Heart right ventricle (tissue), 16 donors: ENCODE measurements at places on chromosomes 4 and X.

- H3K27me3 ChIP-seq: no peaks in the 10 kb centered on the region
- no peaks in the 10 kb centered on the region for H3K36me3 ChIP-seq
- no peak overlapping the region for H3K27ac ChIP-seq
- H3K4me1 ChIP-seq: no peaks in the 10 kb centered on the region
Measured at GRCh38 chr4:95732061-95732460, 107.8 kb upstream of the PDHA2 start.

DNA sequence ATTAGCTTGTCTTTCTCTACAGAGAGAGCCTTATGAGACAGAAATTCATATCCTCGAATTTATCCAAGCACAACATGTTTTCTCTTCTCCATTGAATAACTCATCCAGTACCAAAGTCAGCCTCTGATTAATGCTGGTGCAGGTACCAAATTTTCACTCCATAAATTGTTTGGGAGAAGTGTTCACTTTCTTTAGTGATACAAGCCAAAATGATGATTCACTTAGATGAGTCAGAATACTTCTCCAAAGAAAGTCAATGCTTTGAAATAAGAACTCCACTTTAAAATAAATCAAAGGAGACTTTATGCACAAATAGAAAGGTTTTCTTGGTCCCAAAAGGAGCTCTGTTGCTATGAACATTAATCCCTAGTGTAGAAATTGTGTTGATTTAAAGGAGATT is 60.2 kb downstream of the MAOB start:
- no peaks in the 10 kb centered on the region for H3K4me1 ChIP-seq
- H3K4me3 ChIP-seq: no peak overlapping the region
- H3K27ac ChIP-seq: no peak overlapping the region
- H3K27me3 ChIP-seq: no peaks in the 10 kb centered on the region
- H3K36me3 ChIP-seq: no peaks in the 10 kb centered on the region

DNA sequence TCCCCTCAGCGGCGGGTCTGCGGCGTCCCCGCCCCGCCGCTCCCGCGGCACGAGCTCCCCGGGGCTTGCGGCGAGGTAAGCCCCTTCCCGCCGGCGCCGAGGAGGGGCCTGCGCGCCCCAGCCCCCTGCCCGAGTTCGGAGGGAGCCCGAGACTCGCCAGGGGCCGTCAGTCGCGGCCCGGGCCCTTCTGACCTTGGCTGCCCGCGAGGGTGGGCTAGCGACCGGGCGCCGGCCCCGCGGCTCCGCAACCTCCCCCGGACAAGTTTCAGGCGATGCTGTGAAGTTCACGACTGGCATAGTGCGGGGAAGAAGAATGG is 554 bp downstream of the CDKL5 start:
- H3K27ac ChIP-seq: peak overlapping the region; percentile 82
- H3K4me1 ChIP-seq: no peaks in the 10 kb centered on the region
- H3K36me3 ChIP-seq: no peaks in the 10 kb centered on the region
- DNase-seq: no peak
- peak overlapping the region; percentile 80 for H3K4me3 ChIP-seq

DNA sequence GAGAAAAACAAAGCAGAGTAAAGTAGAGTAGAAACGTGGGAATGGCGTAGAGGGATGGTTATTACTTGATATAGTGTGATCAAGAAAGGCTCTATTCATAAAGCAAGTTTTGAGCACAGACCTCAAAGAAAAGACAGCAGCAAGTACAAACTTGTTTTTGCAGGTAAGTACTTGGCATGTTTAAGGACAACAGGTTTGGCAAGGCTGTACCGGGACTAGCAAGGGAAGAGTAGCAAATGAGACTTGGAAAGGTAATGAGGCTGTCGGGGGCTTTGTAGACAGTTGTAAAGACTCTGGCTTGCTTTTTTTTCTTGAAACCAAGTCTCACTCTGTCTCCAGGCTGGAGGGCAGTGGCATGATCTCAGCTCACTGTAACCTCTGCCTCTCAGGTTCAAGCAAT is 40.9 kb downstream of the NEK1 start:
- H3K4me1 ChIP-seq: no peaks in the 10 kb centered on the region
- no peaks in the 10 kb centered on the region for H3K36me3 ChIP-seq
- no peak for DNase-seq
- no peaks in the 10 kb centered on the region for H3K27me3 ChIP-seq

DNA sequence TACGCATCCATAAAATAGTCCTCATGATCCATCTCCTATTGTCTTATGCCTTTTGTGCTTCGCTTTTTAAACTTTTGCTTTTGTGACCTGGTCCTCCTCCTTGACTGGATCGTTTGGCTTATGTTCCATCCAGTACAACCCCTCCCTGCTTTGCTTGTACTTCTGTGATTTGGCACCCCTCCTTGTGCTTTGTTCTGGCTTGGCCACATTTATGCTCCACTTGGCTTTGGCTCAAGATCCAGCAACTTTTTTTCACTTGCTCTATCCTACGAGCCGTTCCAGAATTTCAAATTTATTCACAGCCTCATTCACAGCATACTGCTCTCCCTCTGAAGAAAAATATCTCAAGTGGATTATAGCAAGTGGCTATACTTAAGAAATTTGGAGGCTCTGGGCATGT is 28.0 kb upstream of the GLRA2 start:
- H3K27me3 ChIP-seq: no peaks in the 10 kb centered on the region
- no peaks in the 10 kb centered on the region for H3K36me3 ChIP-seq
- H3K27ac ChIP-seq: no peak overlapping the region
- DNase-seq: no peak

GRCh38 chrX:34638116-34638515 is 19.0 kb downstream of the TMEM47 start:
- H3K27ac ChIP-seq: no peak overlapping the region
- no peak overlapping the region for H3K4me3 ChIP-seq
- peaks cover 3% of the 10 kb centered on the region for H3K27me3 ChIP-seq
- peaks cover 9% of the 10 kb centered on the region for H3K36me3 ChIP-seq
- no peaks in the 10 kb centered on the region for H3K4me1 ChIP-seq

GRCh38 chr4:81549984-81550383 is 78.3 kb upstream of the RASGEF1B start:
- no peak overlapping the region for H3K4me3 ChIP-seq
- H3K36me3 ChIP-seq: no peaks in the 10 kb centered on the region
- DNase-seq: no peak
- H3K27ac ChIP-seq: peak overlapping the region; percentile 41
- H3K4me1 ChIP-seq: peaks cover 12% of the 10 kb centered on the region

- peaks cover 34% of the 10 kb centered on the region for H3K4me1 ChIP-seq
- DNase-seq: peak; percentile 24
- H3K36me3 ChIP-seq: no peaks in the 10 kb centered on the region
- H3K4me3 ChIP-seq: no peak overlapping the region
Measured at GRCh38 chr4:139506774-139507173, 49.2 kb downstream of the SETD7 start.

GRCh38 chr4:56296526-56296925 is 90.8 kb downstream of the AASDH start:
- no peak overlapping the region for H3K27ac ChIP-seq
- H3K27me3 ChIP-seq: no peaks in the 10 kb centered on the region
- DNase-seq: no peak
- no peak overlapping the region for H3K4me3 ChIP-seq

- DNase-seq: peak; percentile 23
- no peaks in the 10 kb centered on the region for H3K36me3 ChIP-seq
- peak overlapping the region; percentile 62 for H3K4me3 ChIP-seq
- H3K4me1 ChIP-seq: no peaks in the 10 kb centered on the region
Measured at GRCh38 chrX:51802917-51803688, 59.9 kb downstream of the GSPT2 start.

GRCh38 chr4:87046121-87046551 is 111.3 kb downstream of the AFF1 start:
- H3K27me3 ChIP-seq: no peaks in the 10 kb centered on the region
- H3K36me3 ChIP-seq: peaks cover 12% of the 10 kb centered on the region

GRCh38 chrX:134694333-134695322 is 36.4 kb upstream of the PLAC1 start:
- peaks cover 11% of the 10 kb centered on the region for H3K4me1 ChIP-seq
- H3K4me3 ChIP-seq: no peak overlapping the region
- no peak for DNase-seq
- no peaks in the 10 kb centered on the region for H3K36me3 ChIP-seq
- H3K27me3 ChIP-seq: no peaks in the 10 kb centered on the region

DNA sequence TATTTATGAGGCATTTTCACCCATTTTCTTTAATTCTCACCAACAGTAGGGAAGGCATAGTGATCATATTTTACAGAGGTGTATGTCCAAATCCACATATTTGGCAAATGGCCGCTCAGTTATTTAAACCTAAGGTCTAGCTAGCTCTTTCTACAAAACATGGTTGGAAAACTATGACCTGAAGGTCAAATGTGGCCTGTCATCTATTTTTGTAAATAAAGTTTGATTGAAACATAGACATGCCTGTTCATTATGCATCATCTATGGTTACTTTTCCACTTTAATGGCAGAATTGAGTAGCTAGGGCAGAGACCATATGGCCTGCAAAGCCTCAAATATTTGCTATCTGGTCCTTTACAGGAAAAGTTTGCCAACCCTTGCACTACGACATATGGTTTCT is 44.2 kb downstream of the GBA3 start:
- H3K36me3 ChIP-seq: no peaks in the 10 kb centered on the region
- H3K4me1 ChIP-seq: no peaks in the 10 kb centered on the region
- H3K27ac ChIP-seq: no peak overlapping the region
- no peaks in the 10 kb centered on the region for H3K27me3 ChIP-seq
